Hippocampal formation (tissue), 2 donors: ENCODE measurements at places on chromosomes 5 and 9.

DNA sequence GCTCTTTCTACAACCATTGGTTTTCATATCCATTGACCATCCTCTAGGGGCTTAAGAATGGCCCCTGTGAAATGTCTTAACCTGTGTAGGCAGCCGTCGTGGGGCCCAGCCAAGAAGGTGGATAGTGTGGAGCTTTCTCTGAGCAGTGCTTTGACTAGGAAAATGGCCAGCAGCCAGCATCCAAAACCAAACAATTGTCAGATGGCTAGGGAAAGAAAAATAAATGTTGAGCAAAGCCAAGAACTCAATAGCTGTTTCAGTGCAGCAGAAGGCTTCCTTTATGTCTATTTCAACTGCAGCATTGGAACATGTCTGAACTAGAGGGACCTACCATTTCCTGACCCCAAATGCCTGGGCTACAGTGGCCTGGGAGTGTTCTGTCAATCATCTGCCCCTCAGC is 374.9 kb downstream of the TLE4 start:
- no peak for DNase-seq

GRCh38 chr9:15220658-15221318 is 86.2 kb downstream of the TTC39B start:
- DNase-seq = no peak

- peak; percentile 10 for DNase-seq
Observed at GRCh38 chr5:132259069-132259851, 1.8 kb downstream of the PDLIM4 start.

- peak; percentile 57 for DNase-seq
Observed at GRCh38 chr5:90558344-90559192, at the start of gene ADGRV1. Gene ADGRV1, plus strand, starts transcription at chr5:90558797. Its CDS starts 99 bp downstream, at chr5:90558896.

GRCh38 chr5:62168506-62169281 is 137.3 kb upstream of the KIF2A start:
- DNase-seq = no peak

DNA sequence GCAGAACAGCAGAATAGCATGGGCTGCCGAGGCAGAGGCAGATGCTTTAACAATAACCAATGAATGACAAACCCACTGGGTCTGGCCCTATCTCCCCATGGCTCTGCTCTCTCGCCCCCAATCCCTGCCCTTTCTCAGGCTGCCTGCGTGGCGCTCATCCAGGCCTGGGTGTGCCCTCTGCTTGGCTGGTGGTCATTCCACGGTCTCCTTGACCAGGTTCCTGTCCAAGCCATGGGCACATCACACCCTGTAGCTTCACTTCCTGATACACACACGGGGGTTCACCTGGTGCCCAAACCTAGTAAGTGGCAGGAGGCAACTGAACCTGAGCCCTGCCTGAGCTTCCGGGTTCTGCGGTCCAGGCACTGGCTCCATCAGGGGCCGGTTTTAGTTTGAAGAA is 87.6 kb downstream of the DAP start:
- DNase-seq = no peak

DNA sequence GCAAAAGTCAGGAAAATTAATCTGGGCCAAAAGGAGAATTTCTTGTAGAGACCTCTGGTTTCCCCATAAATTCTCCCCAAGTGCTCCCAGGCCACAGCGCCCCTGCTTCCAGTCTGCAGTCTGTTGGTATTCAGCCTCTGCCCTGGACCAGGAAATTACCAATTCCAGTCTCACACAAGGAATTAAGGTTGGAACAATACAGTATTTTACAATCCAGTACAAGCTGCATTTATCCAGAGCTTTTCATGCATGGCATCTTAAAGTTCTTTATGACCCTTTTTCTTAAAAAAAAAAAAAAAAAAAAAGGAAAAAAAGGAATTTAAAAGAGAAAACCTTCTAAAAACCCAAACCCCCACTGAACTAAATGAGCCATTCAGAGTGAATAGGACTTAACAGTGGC is 139.6 kb upstream of the RANBP3L start:
- DNase-seq = no peak

GRCh38 chr5:140868721-140869554 is at the start of gene PCDHA11:
Gene PCDHA11, plus strand, starts transcription at chr5:140868957. Its CDS starts 147 bp downstream, at chr5:140869104.
- DNase-seq = peak; percentile 15

- DNase-seq = no peak
Observed at GRCh38 chr9:123964761-123965160, 34.8 kb upstream of the DENND1A start.

DNA sequence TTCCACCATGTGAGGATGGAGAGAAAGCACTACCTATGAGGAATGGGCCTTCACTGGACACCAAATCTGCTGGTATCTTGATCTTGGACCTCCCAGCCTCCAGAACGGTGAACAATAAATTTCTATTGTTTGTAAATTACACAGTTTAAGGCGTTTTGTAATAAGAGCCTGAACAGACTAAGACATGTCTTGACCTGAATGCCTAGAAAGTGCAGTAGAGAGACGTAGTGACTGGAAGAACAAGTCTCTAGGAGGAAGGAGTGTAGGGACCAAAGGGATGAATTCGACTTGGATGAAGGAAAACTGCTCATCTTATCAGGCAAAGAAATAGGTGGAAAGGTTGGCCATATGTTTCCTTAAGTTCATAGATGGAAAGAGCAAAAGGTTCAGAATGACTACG is 309.8 kb upstream of the RGMB start:
- no peak for DNase-seq

GRCh38 chr5:138755084-138755748 is 2.0 kb downstream of the CTNNA1 start:
- DNase-seq = no peak

GRCh38 chr5:5341531-5342292 is 80.8 kb upstream of the ICE1 start:
- no peak for DNase-seq

DNA sequence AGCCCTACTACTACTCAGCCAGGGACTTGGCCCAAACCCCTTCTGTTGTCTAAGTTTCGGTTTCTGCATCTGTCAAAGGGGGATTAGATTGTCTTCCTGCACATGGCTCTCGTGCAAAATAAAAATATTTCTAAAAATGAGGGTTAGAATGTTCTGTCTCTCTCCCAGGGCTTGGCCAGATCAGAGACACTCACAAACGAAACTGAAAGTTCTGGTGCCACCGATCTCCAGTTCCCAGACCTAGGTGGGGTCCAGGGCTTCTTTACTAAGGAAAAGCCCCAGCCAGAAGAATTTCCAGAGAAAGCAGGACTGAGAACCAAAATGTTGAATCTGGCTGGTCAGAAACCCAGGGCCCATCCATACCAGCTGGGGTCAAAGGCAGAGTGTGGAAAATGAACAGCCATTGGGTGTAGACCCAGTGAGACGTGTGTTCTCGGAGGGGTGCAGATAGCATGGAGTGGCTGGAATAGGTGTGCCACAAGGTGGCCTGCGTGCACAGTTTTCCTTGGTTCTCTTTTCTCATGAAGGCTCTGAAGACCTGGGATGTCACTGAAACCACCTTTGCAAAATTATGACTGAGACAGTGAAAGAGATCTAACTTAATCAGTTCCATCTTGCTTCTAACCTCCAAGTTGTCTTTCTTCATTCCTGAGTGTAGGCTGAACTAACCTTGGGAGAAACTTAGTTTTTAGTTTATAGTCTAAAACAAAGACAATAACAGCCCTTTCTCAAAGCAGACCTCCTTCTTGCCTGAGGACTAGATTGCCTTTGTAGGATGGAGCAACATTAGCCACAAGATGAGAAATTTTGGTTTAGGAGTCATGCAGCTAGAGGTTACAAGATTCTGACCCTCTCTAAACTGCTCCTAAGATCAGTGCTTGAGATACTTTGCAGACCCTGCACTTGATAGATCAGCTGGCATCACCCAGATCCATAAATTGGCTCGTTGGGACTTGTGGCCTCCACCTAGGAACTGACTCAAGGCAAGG is 2.3 kb upstream of the SLC23A1 start:
- DNase-seq = no peak

- DNase-seq = no peak
Observed at GRCh38 chr5:172383191-172383802, 71.0 kb downstream of the SH3PXD2B start.

GRCh38 chr5:154351141-154351540 is 94.7 kb upstream of the SAP30L start:
- no peak for DNase-seq

DNA sequence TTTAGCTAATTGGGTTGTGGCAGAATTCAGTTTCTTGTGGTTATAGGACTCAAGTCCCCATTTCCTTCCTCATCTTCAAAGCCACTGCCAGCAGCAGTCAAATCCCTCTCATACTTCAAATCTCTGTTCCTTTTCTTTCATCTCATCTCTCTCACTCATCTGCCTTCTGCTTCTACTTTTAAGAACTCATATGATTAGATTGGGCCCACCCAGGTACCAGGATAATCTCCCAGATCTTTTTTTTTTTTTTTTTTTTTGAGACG is 8.0 kb upstream of the REEP5 start:
- no peak for DNase-seq

DNA sequence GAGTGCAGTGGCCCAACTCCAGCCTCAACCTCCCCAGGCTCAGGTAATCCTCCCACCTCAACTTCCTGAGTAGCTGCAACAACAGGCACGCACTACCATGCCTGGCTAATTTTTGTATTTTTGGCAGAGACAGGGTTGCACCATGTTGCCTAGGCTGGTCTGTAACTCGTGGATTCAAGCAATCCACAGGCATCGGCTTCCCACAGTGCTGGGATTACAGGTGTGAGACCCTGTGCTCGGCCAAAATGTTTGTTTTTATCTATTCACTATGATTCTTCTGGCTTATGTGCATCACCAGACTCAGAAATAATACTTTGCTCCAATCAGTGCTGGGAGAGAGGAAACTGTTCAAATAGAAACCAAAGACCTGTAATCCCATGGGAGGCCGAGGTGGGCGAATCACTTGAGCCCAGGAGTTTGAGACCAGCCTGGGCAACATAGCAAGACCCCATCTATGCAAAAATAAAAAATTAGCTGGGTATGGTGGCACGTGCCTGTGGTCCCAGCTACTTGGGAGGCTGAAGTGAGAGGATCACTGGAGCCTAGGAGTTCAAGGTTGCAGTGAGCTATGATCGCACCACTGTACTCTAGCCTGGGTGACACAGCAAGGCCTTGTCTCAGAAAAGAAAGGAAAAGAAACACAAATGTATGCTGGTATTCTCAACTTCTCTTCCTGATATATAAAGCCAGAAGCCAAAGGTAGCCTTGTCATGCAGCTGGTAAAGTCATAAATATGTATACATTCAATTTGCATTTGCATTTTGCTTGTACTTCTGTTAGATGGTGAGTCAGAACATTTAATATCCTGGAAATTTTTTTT is 4.5 kb downstream of the PIP5K1B start:
- no peak for DNase-seq

GRCh38 chr9:19074836-19075235 is 25.6 kb downstream of the RRAGA start:
- no peak for DNase-seq

DNA sequence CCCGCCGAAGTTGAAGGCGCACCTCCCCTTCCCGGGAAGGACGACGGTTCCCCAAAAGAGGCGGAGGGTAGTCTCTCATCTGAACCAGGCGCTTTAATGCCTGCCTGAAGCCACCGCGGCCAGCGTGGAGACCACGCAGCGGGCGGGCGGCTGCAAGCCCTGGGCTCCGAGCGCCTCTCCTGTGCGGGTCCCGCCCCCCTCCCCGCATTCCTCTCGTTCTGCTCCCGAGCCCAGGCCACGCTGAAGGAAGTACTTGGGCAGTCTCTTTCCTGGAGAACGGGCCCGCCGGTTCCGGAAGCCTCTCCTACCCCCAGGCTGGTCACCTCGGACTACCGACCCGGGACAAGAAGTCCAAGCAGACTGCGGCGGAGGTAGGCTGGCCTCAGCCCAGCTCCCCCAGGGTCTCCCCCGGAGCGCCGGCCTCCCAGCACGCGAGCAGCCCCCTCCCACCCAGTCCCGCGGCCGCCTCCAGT is 571 bp downstream of the PPIC start:
- DNase-seq = peak; percentile 16

DNA sequence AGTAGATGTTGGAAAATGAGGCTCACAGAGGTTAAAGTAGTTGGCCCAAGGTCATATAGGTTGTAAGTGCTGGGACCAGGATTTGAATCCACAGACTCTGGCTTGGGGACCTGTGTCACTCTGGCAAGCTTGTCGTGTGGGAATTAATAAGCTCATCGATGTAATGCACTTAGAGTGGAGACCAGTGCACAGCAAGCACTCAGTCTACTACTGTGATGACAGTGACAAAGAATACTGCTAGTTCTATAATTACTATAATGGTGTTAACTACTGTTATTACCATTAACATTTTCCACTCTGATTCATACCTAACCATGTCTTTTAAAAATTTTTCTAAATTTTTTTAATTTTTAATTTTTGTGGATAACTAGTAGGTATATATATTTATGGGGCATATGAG is 12.8 kb downstream of the PAM start:
- no peak for DNase-seq

GRCh38 chr9:2157277-2158110 is 142.3 kb downstream of the SMARCA2 start:
- peak; percentile 34 for DNase-seq

DNA sequence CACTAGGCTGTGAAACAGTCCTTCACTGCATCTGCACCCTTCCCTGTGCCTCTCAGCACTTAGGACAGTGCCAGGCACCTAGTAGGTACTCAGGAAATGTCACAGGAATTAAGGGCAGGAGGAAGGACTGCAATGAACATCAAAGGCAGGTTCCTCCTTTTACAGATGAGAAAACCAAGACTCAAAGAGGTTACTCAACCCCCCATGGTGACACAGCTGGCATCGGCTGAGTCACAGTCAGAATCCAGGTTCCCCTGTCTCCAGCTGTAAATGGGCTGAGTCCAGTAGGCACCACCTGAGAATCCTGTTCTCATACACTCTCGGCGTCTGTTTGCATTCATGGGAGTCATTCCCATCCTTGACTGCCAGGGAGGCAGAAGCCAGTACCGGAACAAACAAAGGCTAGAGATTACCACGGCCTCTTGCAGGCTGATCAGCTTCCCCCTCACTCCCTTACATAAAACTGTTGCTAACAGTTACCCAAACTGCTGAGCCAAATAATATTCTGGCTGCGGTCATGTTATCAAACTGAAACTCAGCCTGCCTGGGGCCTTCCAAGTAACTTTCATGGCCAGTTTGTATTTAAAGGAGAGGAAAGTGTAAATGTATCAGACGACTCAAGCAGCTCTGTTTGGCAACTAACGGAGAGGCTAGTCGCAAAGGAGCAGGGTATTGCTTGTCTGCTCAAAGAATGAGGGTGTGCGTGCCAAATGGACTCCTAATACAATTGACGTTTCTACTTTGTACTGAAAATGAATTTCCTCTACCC is 201.7 kb downstream of the PAPPA start:
- no peak for DNase-seq
